ENCODE measurements at places on chromosomes 13 and 19. TPM values are rescaled to one million over a fixed set of nuclear protein-coding genes. Genes with fewer than 3 reads are reported as not detected.

Gene PRSS57
- total RNA-seq = not detected

Gene LILRB1
- 10.0 TPM for total RNA-seq

Gene GDF15
- total RNA-seq = 25.5 TPM

DNA sequence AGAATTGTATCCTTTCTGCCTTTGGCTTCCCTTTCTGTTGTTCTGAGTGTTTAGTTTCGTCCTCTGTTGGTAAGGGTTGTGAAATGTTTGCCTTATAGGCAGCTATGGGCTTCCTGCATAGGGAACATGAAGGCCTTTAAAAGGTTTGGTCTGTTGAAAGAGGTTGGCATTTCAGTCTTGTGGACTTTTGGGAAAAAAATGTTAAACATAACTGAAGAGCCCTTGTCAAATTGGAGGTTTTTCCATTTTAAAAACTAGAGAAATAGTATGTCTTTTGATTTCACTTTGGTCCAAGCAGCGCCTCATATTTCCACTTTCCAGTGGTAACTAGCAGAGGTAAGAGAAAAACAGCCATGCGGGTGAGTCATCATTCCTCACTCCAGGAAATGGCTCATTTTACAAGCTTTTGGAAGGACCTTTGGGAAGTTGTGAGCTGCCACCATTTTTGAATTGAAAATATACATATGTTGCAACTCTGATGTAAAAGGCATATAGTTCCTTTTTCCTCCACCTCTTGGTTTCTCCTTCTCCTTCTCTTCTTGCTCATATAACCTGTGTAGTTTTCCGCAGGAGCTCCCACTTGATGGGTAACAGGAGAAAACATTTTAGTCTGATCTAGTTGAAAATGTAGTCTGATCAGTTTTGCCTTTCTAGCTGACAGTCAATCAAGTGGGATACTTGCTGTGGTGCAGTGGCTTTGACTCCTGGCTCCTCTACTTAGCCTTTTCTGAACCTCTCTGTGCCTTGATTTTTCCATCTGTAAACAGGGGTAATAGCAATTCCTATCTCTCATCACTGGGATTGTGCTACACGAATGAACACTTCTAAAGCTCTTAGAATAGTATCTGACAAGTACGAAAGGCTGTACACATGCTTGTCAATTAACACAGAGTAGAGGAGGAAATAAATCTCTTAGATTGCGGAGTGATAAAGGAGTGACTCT lies 23.0 kb downstream of the GPC6 start:
- no peak for DNase-seq

- DNase-seq = no peak
These were observed 574.2 kb downstream of the PCDH9 start for GRCh38 chr13:66655847-66656454.

DNA sequence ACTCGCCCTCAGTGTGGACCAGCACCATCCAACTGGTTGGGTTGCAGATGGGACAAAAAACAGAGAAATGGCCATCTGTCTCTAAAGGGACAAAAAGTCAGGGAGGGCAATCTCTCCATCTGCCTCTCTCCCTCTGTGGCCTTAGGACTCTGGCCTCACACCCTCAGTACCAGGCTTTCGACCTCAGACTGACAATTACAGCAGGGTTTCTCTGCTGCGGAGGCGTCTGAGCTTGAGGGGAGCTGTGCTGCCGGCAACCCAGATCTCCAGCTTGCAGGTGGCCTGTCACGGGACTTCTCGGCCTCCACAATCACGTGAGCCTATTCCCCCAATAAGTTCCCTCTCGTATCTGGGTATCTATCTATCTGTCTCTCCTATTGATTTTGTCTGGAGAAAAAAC lies 27.7 kb downstream of the MLLT1 start:
- DNase-seq = no peak

DNA sequence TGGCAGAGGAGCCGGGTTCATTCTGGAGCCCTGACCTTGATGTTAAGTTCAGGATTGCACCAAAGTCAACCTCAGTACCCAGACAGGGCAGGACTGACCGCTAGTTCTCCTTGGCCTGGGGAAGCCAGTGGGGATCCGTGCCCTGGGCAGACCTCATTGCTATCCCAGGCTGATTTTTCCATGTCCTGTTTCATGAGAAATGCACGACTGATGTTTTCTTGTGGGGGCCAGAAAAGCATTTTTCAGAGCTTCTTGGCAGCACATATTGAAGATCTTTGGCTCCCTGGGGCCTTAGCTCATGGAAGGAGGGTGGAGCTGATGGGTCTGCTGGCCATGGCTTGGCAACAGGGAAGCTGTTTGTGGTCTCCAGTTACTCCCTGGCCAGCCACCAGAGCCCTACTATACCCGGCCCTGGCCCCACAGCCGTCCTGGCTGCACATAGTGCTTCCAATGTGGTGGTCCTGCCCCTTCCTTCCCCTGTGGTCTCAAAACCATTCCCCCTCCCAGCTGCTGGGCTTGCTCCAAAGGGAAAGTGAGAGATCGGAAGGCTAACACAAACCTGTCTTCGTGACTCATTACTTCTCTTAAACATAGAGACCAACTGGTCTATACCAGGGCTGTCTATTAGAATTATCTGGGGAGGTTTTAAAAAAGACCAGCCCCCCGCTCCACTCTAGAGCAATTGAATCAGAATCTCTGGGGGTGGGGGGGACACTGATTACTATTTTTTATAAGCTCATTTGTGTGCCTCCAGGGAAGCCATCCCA lies 11.2 kb downstream of the IL17D start:
- no peak for DNase-seq

DNA sequence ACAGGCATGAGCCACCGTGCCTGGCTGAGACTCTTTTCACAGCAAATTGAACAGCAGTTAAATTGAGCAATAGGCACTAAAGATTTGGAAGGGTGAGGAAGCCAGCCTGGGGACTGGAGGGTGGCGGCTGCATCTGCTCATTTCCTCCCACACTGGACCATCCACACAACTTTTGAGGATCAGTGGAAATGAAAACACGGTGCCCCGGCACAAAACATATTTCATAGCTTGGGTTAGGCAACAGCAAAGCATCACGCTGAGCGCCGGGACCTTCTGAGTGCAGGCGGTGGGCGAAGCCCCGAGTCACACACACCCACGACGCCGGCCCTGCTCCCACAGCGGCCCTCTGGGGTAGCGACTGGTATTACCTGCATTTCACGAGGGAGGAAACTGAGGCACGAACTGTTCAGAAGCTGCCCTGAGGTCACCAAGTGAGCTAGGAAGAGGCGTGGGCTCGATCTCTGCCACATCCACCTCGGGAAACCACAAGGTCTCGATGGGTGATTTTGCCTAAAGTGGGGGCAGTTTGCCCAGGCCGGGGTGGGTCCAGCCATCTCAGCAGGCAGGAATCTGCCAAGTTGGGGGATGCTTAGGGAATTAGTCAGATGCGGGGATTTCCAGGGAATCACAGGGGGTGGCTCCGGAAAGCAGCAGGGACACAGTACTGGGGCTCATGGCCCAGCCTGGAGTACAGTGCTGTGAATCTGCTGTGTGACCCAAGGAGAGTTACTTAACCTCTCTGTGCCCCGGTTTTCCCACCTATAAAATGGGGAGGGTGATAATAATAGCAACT lies 3.5 kb upstream of the SBNO2 start:
- no peak for DNase-seq

GRCh38 chr19:30547246-30547645 lies 175.1 kb downstream of the ZNF536 start:
- no peak for DNase-seq

DNA sequence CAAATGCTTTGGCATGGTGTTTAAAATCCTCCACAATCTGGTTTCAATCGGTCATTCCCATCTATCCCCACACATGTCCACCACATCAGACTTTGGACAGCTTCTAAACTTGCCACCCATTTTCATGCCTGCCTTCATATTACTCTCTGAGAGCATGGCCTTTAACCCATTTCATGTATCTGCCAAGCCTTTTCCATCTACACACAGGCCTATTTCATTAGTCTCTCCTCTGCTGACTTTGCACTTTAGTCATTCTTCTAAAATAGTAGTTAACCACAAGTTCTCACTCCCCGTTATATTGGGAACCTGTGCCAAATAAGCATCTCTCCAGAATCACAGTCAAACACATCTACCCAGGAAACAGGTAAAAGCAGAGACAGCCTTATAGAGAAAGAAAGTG lies 142.2 kb downstream of the MZT1 start:
- DNase-seq = no peak

- no peak for DNase-seq
These were observed 549.0 kb downstream of the KCTD12 start for GRCh38 chr13:76336889-76337844.

DNA sequence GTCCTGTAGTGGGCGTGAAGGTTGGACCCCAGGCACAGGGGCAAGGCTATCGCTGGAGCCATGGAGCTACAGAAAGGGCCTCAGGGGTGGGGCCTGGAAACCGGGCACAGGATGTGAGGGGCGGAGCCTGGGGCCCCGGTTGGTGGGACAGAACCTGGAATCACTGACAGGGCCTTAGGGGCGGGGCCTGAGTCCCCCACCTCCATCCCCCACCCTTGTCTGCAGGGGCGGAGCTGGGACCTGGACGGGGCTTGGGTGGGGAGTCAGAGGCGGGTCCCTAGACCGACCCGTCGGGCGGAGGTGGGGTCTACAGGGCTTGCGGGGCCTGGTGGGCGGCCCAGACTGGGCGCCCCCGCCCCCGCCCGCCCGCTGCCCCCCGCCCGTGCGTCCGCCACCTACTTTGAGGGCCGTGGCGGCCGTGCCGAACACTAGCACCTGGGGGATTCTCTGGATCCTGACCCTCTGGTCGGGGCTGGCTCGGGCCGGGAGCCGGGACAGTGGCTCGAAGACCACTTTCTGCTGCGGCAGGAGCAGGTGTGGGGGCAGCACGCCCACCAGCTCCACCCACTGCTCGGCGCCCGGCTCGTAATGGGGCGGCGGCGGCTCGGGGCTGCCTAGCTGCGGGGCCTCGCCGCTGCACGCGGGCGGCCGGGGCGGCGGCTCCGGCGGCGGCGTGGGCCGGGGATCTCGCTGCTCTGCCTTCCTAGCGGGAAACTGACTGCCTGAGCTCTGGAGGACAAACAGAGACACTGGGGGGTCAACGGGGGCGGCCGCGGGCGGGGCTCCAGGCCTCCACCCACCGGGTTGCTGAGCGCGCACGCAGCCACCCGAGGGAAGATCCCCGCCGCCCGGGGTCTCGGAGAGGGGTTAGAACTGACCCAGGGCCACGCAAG lies 26.3 kb downstream of the DCAF15 start:
- DNase-seq = peak; percentile 52

DNA sequence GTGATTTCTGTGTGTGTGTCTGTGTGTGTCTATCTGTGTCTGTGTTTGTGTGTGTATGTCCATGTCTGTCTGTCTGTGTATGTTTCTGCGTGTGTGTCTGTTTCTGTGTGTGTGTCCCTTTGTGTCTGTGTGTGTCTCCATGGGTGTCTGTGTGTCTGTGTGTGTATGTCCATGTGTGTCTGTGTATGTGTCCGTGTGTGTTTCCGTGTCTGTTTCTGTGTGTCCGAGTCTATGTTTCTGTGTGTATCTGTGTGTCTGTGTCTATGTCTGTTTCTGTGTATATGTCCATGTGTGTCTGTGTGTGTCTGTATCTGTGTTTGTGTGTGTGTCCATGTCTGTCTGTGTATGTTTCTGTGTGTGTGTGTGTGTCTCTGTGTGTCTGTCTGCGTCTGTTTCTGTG lies 276.3 kb upstream of the SOX1 start:
- DNase-seq = no peak

DNA sequence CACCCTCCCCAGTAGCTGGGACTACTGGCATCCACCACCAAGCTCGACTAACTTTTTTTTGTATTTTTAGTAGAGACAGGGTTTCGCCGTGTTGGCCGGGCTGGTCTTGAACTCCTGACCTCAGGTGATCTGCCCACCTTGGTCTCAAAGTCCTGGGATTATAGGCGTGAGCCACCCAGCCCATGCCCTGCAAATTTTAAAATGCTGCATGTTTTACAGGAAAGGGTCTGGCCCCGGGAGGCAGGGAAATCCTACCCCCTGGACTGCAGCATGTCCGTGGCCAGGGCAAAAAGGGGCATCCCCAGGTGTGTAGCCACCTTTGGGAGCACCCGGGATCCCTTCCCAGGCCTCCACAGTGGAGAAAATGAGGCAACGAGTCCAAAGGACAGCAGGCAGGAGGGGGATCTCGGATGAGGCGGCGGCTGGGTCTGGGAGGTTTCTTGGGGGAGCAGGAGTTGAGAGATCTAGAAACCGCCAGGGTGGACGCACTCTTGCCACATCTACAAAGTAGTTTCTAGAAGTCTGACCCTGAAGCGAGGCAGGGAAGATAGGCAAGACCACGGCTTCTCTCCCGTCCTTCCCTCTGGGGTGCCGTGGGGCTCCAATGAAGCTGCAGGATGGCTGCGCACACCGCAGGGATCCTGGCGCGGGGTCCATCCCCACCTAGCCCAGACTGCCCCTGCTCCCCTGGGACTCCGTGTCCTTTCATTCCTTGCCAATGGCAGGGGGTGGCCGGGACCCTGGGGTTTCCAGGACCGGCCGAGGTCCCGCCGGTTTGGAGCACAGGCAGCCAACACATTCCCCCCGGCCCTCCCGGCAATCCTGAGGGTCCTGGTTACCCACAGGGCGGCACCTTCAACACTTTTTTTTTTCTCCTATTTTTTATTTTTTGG lies 21.3 kb upstream of the ZBTB7A start:
- DNase-seq = no peak

Data from thoracic aorta (tissue), 2 donors.